GDM1 (cell line): ENCODE measurements at places on chromosomes 5 and 9.

GRCh38 chr5:6535594-6535993 is 86.9 kb downstream of the UBE2QL1 start:
- no peak for DNase-seq

DNA sequence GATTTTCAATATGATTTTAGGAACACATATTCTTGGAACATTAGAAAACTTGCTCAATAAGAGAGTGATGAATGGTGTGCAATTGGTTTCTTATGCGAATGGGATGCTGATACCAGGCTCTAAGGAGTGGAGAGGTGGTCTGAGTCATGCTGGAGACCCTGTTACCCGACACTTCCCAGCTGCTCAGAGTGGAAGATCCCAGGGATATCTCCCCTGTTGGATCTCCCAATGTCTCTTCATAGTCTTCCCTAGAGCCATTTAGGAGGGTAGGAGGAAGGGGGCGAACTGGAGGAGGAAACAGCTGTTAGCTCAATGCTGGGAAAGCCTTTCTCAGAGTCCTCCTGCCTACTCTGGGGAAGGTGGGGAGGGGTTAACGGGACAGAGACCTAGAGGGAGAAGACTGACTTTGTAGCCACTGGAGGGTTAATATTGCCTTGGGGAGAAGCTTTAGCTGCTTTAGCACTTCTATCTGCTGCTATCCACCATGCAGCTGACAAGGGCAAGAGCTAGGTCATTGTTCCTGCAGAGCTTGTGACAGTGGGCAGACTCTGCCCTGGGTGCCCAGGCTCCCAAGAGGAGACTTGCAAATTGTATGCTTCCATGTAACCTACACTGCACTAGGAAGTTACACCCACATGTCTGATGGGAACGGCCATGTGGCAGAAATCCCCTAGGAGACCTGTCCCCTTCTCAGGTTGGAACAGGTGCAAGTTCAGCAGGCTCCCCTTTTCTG is 301.0 kb downstream of the GADD45G start:
- DNase-seq: no peak

GRCh38 chr9:133261103-133261752 is 13.8 kb downstream of the ABO start:
- DNase-seq: no peak

DNA sequence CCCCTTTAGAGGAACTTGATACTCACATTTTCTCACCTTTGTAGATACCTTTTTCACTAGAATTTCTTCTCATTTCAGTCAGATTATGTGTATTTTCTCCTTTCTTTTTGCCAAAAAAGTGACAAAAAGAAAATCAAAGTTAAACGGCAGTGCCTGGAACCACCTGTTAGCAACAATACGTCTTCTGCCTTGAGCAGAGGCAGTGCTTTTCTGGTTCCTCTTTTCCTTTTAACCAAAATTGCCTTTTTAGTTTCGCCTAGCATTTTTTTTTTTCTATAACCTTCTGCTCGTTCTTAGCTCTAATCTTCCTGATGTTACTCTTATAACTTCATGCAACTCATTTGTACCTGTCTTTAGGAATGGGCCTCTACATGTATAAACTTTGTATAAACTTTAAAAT is 26.1 kb downstream of the SMIM32 start:
- DNase-seq: no peak

- no peak for DNase-seq
These were observed 75.7 kb upstream of the TGFBR1 start for GRCh38 chr9:99029083-99029645.

DNA sequence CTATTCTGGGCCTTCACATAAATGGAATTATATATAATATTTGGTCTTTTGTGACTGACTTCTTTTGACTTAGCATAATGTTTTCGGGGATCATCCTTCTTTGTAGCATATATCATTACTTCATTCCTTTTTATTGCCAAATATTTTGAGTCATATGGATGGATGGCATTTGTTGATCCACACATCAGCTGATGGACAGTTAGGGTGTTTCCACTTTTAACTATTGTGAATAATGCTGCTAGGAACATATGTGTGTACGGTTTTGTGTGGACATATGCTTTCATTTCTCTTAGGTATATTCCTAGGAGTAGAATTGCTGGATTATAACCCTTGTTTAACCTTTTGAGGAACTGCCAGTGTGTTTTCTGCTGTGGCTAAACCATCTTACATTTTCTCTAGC is 249.6 kb downstream of the FANCC start:
- no peak for DNase-seq

- peak; percentile 73 for DNase-seq
These were observed 50.5 kb upstream of the EXOC3 start for GRCh38 chr5:392431-392988.

DNA sequence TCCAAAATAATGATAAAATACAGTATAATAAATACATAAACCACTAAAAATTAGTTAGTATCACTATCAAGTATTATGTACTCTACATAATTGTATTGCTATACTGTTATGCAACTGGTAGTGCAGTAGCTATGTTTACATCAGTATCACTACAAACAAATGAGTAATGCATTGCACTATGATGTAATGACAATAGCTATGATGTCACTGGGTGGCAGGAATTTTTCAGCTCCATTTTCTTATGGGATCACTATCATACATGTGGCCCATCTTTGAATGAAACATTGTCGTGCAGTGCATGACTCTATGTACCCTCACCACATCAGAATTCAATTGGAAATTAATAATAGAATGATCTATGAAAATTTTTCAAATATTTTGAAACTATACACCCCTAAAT is 201.3 kb downstream of the MPDZ start:
- no peak for DNase-seq

- no peak for DNase-seq
These were observed 20.9 kb downstream of the RPS23 start for GRCh38 chr5:82257247-82257646.

DNA sequence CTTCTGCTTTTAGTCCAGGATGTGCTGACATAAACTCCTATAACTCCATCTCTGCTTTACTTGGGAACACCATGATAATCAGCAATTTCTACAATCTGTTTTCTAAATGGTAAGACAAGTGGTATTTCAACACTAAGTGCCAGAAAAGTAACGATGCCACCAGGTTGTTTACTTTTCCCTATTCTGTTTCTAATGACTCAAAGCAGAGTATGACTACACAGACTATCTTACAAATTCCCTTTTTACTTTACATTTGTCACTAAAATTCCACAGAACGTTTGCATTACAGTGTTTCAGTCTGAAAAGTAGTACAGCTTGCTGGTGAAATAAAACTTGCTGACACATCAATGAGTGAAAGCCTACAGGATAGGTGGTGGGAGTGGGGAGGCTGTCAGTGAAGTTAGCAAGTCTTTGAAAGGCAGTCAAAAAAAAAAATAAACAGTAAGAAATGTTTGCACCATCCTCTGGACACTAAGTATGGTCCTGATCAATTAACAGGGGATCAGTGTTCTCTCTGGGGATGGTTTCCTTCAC is 186.5 kb downstream of the LURAP1L start:
- no peak for DNase-seq

GRCh38 chr9:89493181-89493580 is 4.7 kb downstream of the SEMA4D start:
- DNase-seq: no peak

DNA sequence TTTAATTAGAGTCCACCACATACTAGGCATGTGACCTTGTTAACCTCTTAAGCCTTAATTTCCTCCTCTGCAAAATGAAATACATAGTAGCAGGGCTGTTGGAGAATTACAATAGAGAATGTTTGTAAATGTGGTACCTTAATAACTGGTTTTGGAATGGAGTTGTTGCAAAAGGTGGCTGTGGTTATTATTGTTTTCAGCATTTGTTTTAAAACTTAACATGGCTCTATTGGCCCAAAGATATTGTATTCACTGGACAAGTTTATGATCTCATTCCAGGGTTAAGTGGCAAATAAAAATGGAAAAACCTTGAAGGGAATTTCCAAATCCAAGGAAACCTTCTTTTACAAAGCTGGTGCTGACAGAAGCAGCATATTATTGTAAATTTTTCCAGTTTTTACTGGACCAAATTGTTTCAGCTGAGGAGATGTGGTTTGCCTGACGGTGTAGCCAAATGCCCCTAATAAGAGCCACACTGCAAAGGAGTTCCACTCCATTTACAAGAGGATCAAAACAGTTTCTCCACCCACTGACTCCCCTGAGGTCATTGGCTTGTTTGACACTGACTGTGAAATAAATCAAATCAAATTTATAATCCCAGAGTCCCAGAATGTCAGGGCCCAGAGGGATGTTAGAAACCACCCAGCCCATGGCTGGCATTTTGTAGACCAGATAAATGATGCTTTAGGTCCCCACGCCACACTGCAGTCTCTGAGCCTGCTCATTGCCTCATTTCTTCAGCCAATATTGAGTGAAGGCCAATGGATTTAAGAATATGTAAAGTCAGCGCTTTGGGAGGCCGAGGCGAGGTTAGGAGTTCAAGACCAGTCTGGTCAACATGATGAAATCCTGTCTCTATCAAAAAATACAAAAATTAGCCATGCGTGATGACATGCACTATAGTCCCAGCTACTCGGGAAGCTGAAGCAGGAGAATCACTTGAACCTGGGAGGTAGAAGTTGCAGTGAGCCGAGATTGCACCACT is 45.2 kb downstream of the ADRA1B start:
- DNase-seq: no peak

GRCh38 chr5:142866563-142867275 is 96.5 kb downstream of the ARHGAP26 start:
- DNase-seq: peak; percentile 52

GRCh38 chr5:11906497-11906896 is 2.3 kb upstream of the CTNND2 start:
- DNase-seq: no peak

DNA sequence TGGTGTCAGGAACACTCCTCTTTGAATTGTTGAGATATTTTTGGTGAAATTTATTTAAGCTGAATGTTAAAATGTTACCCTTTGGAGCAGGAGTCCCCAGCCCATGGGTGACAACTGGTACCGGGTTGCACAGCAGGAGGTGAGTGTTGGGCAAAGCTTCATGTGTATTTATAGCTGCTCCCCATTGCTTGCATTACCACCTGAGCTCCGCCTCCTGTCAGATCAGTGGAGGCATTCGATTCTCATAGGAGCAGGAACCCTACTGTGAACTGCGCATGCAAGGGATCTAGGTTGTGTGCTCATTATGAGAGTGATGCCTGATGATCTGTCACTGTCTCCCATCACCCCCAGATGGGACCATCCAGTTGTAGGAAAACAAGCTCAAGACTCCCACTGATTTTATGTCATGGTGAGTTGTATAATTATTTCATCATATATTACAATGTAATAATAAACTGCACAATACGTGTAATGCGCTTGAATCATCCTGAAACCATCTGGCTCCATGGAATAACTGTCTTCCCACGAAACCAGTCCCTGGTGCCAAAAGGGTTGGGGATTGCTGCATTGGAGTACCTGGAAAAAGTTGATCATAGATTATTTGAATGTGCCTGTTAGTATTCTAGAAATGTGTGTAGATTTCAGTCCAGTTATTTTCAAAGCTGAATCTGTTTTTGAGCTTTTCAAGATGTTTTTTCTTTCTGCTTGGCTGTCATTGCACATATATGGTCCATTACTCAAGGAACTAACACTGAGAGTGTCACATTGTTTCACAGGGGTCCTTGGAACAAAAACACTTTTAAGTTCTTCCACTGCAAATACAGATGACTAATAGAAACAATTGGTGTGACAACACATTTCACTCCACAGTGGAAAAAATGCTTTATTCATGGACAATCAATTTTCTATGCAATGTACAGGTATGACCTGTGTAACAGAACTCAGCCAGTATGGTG is 104.6 kb upstream of the TNFAIP8 start:
- no peak for DNase-seq

DNA sequence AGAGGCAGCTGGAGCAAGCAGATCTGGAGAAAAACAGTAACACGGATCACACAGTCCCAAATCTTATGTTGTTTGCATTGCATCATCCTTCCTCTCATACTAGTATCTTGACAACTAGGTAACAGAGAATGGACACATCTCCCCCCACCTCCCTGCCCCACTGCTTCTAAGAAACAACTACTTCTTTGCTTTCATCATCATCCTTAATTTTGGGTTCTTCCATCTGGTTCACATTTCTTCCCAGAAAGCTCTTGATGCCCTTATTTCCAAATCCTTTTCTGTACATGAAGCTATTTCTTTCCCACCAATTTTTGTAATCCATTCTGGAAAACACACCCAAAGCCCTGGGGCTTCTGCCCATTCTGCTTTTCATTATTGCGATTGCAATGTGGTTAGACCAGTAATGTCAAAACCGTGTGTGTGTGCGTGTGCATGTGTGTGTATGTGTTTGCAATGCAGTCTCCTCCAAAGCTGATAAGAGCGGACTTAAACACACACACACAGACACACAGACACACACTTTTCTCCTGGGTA is 254.7 kb upstream of the SLC30A5 start:
- no peak for DNase-seq

- no peak for DNase-seq
These were observed 103.8 kb downstream of the ANKRD55 start for GRCh38 chr5:56129288-56129687.

DNA sequence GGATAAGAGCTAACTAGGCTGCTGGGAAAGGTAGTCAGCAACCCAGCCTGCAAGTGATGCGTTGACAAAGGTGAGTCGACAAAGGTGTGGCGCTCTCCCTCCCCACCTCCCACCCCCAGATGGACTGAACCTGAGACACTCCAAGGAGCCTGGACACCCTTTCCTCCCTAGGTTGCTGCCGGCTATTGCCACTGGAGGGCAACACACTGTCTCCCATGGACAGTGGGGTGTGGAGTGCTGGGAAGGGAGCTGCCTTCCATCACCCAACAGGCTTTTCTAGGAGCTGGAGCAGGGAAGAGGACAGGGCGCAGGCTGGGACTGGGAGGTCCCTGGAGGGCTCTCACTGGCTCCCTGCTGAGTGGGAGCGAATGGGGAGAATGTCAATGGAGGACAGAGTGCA is 75.4 kb upstream of the ARAP3 start:
- no peak for DNase-seq

DNA sequence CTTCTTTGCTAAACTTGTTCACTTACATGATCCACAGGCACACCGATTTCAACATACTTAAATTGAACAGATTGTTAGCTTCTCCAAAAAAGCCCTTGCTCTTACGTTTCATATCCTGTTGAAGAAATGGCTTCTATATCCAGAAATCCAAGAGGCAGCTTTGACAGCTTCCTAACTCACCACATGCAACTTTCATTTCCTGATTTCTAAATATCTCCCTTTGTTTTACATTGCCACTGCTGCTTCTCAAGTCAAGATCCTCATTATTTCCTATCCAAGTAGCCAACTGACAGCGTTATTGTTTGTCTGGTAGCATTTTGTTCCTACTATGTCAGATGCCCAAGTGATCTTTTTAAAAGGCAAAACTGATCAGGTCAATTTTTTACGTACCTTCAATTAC is 913.2 kb upstream of the TYRP1 start:
- no peak for DNase-seq

GRCh38 chr5:137573376-137573775 is 74.2 kb upstream of the SPOCK1 start:
- no peak for DNase-seq
